Islet precursor cell (in vitro differentiated cells): ENCODE measurements at places on chromosomes 2 and 18.
A peak's percentile ranks its signal among the peaks of the same experiment; 100 is the strongest.

- DNase-seq: no peak
These were observed 622.3 kb upstream of the ACVR2A start for GRCh38 chr2:147222506-147222905.

GRCh38 chr2:231985823-231986261, 24.3 kb downstream of the DIS3L2 start:
- DNase-seq: peak; percentile 87

DNA sequence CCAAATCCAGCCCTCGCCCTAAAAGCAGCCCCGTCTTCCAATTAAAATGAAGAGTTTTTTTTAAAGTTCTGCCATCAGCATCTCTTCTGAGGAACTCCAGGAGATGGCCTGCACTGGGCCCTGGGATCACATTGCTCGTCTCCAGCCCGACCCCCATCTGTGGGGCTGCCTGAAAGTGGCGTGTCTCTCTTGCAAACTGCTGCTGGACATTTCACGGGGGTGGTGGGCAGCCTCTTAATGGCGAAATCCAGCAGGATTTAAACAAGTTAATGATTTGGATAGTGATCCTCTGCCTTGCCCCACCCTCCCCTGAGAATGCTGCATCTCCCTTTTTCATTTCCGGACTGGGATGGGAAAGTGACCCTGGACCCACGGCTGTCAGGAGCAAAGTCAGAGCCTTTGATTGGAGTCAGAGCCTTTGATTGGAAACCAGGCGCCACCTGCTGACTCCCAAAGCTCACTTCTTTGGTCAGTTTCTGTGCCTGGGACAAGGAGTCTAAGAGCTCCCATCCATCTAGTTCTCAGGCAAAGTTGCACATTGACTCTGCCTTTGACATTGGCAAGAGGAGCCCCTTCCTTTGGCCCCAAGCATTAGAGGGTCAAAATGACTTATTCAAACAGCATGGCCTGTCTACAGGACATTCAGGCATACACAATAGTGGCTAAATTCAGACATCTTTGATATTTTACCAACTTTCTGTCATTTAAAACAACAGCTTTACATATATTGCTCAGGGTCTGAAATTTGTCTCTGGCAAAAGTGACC, 155.2 kb downstream of the SH3BP4 start:
- DNase-seq: peak; percentile 87

- DNase-seq: no peak
These were observed 1.4 kb downstream of the CYRIA start for GRCh38 chr2:16664052-16664731.
